Hepatocyte (in vitro differentiated cells): ENCODE measurements at places on chromosomes 12 and 14. TPM values are rescaled to one million over a fixed set of nuclear protein-coding genes. Genes with fewer than 3 reads are reported as not detected.

DNA sequence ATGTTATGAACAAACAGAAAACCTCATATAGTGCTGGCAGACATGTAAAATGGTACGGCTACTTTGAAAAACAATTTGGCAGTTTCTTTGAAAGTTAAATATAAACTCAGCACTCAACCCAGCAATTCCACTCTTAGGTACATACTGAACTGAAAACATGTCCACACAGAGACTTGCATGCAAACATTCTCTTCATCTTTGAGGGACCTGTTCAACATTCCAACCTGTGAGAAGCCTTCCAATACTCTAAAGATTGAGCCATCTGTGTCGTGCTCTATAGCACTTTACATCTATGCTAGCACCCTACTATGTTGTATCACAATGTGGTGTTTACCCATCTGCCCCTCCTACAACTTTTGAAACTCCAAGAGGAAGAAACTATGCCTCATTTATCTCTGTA is 79.3 kb downstream of the DNAI7 start:
- H3K27me3 ChIP-seq = no peaks in the 10 kb centered on the region
- H3K4me3 ChIP-seq = no peak overlapping the region
- no peak overlapping the region for H3K27ac ChIP-seq
- H3K36me3 ChIP-seq = no peaks in the 10 kb centered on the region
- no peaks in the 10 kb centered on the region for H3K4me1 ChIP-seq

- peaks cover 3% of the 10 kb centered on the region for H3K4me1 ChIP-seq
- no peaks in the 10 kb centered on the region for H3K36me3 ChIP-seq
- H3K27ac ChIP-seq = no peak overlapping the region
- DNase-seq = no peak
- H3K27me3 ChIP-seq = no peaks in the 10 kb centered on the region
Observed at GRCh38 chr12:71576496-71576895, 87.2 kb downstream of the ZFC3H1 start.

DNA sequence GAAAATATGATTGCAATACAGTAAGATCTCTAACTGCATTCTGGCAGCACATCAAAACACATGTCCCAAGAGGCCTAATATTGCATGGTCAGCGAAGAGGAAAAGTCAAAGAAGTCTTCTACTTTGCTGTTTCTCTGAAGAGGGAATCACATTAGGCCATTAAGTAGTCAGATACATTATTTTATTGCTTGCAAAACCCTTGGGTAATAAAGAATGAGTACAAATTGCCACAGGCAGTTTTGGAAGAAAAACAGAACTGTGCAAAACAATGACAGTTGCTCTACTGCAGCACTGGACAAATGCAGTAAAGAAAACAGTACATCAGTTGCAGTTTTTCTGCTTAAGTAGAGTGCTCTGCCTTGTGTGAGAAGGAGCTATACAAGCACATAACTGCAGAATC is 211.9 kb downstream of the MED13L start:
- no peaks in the 10 kb centered on the region for H3K36me3 ChIP-seq
- no peaks in the 10 kb centered on the region for H3K27me3 ChIP-seq
- no peak overlapping the region for H3K4me3 ChIP-seq
- no peak overlapping the region for H3K27ac ChIP-seq
- H3K4me1 ChIP-seq = peaks cover 10% of the 10 kb centered on the region

GRCh38 chr12:109018296-109018695 is 2.6 kb downstream of the SVOP start:
- H3K4me1 ChIP-seq = no peaks in the 10 kb centered on the region
- no peaks in the 10 kb centered on the region for H3K36me3 ChIP-seq
- no peaks in the 10 kb centered on the region for H3K27me3 ChIP-seq

The EML5 gene
- polyA plus RNA-seq = 0.15 TPM in 1 of 2 replicates, not detected in the other
